ENCODE measurements at places on chromosomes 7 and 10.

DNA sequence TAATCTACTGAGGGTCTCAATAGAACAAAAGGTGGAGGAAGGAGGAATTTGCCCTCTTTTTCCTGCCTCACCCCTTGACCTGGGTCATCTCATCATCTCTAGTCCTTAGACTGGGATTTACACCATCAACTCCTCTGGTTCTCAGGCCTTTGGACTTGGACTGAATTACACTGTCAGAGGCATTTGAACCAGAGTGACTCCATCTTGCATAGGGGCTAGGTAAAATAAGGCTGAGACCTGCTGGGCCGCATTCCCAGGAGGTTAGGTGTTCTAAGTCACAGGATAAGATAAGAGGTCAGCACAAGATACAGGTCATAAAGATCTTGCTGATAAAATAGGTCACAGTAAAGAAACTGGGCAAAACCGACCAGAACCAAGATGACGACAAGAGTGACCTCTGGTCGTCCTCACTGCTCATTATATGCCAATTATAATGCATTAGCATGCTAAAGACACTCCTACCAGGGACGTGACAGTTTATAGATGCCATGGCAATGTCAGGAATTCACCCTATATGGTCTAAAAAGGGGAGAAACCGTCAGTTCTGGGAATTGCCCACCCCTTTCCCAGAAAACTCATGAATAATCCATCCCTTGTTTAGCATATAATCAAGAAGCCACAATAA is 84.0 kb downstream of the C1GALT1 start:
- no peak for DNase-seq

DNA sequence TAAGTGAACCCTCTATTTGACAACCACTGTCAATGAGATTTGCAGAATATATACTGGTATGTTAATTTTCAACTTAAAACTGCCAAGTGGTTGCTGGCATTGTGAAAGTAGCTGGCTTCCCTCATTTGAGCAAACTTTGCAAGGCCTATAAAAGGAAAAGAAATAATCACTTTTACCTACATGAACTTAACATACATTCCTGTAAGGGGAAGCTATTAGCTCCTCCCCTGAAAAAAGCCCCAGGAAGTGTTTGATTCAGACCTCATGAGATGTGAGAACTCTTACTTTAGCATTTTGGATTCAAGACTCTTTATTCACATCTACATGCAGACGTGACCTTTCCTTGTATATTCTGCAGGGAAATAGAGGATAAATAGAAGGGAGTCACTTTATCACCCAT is 175.6 kb downstream of the OTUD1 start:
- no peak for DNase-seq

DNA sequence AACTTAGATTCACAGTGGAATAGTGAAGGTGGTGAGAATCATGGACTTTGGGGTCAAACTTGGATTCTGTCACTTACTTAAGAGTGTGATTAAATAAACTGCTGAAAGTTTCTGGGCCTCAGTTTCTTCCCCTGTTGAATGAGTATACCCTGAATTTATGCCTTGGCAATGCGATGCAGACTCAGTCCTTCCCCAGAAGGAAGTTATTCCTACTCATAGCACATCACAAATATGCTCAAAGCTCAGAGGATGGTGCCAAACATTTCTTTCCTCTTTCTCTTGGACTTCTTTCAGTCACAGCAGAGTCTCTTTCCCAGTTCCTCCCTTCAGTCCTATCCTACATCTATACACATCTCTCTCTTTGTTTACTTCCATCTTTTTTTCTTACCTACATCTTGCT is 45.1 kb downstream of the ASB4 start:
- no peak for DNase-seq

DNA sequence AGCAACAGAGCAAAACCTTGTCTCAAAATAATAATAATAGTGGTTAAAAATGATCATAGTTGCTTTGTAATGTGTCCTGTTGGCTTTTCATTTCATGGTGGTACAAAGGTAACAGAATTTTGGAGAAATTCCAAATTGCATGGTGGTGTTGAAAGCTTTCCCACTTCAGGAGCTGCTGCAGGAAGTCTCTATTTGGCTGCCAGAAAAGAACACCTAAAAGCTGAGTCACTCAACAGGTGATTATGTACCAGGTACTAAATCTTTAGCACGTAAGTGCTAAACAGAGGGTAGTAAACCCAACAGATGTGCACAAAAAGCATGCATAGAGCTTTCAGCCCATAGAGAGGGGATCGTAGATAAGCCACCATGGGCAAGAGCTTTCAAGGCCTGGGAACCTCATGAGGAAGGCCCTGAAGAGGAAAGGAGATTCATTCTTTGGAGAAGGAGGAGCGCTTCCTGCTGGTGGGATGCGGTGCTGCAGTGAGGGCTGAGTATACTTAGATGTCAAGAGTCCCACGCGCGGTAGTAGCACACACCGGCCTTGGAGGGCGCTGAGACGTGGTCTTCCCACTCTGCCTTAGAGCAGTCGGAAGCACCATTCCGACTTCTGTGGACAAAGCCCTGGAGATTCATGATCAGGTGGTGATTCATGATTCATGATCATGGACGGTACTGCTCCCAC is 118.7 kb downstream of the RALA start:
- DNase-seq, result no peak

DNA sequence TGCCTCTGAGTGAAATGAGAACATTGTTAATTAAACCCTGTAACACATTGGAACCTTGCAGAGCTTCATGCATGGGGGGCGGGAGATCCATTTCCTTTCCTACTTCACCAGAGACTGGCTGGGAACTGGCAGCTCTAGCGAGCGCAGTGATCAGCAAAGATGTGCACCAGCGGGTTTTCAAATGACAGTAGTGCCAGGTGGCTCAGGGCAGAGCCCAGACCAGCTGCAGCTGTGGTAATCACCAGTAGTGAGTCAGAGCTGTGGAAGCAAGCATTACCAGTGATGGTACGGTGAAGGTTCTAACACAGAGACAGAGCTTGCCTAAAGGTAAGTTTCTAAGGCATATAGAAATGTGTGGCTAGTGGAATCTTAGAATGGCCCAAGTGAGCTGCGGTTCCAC is 1009.7 kb upstream of the CELF2 start:
- no peak for DNase-seq

DNA sequence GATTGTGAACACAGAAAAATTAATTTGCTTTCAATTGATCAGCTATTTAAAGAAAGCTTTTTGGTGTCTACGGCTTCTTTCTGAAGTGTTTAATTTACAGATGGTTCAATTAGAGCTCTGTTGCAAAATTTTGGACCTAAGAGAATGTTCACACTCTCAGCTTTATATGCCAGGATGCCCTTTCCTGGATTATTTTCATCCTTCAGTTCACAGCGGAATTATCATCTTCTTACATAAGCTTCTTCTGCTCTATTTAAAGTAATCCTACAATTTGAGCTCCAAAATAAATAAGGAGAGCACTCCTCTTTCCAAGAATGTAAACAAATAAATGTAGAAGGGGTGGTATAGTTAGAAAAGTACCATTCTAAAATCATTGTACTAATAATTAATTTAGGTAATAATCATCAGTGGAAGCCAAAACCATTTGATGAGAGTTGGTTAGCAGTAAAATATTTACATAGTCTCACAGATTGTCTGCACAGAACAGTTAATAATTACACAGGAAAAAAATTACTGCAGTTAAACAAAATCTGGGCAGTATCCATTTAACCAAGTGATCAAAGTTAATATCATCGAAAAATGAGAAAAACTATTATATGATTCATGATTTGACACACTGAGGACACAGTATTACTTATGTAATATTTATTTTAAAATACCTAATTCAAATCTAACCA is 298.0 kb upstream of the TMEM229A start:
- no peak for DNase-seq

GRCh38 chr7:1945558-1945957 is 275.5 kb downstream of the ELFN1 start:
- DNase-seq, result no peak

DNA sequence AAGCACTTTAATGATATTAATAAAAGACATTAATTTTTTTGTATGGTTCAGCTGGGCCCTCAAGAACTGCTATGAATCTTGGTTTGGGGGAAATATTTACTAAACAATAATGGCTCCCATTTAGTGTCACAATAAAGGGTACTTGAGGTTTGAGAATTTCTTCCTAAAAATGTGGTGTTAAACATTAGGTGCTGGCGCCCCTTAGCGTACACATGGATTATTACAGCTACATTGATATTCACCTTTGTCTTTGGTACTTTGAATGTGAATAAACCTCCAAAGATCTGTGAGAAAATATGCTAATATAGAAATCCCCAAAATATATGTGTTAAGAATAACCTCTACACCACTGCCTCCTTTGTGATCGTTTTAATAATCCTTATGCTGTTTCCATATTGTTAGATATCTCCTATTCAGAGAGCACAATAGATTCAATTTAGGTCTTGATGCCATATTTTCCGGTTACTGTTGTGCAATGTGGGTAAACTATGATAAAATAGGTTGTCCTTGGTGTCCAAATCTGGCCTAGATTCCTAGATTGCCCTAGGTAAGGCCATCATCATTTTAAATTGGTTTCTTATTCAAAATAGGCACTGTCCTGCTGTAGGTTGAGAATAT is 161.8 kb upstream of the CACNA2D1 start:
- DNase-seq, result no peak

DNA sequence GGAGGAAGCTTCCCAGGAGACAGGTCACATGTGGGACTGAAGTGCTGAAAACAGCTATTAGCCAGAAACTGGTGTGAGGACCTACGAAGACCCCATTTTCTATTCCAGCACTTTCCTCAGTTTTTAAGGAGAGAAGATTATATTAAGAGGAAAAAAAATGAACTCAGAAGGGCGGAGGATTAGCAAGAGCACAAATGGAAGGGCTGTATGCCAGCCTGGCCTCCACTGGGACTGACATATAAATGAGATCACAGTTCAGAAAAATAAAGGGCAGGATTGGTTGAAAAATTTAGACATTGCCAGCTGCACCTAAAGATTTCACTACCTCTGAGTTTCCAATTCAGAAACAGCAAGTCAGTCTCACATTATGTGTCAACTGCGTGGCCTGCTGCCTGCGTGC is 53.0 kb downstream of the GSDME start:
- no peak for DNase-seq

DNA sequence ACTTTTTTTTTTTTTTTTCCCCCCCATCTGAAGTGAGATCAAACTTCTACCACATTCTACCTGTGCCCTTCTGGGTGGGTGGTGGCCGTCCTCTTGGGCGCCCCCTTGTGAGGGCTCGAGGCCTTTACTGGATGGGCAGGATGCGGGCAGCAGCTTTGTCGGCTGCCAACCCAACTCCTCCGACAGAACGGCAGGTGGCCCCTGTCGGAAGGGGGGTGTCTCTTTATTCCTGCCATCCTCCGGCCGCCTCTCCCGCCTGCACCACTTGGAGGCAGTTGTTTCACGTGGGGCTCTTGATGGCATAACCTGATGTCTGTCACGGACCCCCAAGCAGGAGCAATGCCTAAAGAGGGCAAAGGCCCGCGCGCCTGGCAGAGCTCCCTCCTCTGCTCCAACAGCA is 31.0 kb downstream of the AMZ1 start:
- peak; percentile 42 for DNase-seq

- no peak for DNase-seq
These were observed 31.4 kb downstream of the ITPRIP start for GRCh38 chr10:104306897-104307296.

DNA sequence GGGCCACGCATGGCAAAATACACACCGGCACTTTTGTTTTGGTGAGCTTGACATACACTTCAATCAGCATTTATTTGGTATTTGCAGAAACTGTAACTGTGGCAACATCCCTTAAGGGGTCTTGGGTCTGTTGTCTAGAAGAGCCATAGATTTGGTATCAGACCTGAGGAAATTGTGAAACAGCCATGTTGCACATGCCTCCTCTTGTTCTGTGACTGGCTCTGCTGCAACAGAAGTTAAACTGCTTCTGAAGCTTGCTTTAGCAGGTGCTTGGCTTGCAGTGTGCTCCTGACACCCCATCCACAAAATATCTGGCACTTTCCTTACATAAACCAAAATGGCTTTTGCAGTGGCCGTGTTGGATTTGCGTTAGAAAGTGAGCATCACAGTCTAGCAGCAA is 247.3 kb downstream of the GATA3 start:
- no peak for DNase-seq

DNA sequence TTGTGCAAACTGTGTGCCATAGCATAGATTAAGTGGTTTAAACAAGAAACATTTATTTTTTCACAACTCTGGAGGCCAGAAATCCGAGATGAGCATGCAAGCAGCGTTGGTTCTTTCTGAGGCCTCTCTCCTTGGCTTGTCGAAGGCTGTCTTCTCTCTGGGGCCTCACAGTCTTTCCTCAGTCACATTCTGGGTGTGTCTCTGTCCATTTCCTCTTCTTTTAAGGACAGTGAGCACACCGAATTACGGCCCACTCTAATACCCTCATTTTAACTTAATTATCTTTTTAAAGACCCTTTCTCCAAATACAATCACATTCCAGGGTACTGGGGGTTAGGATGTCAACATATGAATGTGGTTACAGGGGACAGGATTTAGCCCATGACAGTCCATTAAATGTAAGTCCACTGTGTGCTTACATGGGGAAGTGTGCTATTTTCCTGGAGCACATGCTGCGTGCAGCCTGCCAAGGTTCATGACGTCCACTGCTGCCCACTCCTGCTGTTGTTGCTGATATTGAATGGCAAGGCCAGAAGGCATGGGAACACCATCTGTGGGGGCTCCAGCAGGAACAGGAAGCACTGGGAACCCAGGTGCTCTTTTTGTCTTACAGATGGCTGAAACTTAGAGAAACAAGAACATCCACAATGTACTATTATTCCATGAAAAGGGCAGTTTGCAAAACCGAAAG is 365.5 kb downstream of the GALNT17 start:
- DNase-seq, result no peak

DNA sequence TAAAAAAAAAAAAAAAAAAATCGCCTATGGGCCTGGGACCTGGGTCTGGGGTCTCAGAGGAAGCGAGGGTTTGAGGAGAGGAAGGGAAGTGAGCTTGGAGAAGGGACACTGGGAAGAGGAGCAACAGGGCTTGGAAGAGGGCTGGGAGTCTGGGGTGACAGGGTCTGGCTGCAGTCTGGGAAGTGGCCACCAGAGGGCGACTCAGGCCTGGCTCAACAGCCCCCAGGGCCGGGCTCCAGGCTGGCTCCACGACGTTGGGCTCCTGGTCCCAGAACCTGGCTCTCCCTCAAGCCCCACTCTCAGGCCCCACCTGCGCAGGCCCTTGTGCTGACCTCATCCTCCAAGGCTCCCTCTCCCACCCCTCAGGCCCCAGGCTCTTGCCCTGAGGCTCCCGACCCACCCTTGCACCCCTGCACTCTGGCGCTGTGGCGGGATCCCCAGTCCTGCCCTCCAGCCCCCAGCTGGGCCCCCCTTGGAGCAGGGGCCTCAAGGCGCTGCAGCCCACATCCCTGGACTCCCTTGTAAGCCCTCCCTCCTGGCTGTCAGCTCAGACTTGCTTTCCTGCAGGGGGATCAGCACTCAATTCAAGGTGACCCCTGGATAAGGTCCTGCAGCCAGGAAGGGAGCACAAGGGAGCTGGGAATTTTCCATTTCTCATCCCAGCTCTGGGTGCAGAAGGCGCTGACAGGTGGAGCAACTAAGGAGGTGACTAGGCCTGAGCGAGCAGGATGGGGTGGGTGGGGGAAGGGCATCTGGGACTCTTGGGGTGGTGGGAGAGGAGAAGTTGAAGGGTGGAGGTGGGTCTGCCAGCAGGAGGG is 5.4 kb upstream of the SPACDR start:
- peak; percentile 79 for DNase-seq
